CD4-positive, alpha-beta T cell treated with Interleukin-6 for 4 hours (primary cell): ENCODE measurements at places on chromosomes 16 and 17.

GRCh38 chr17:81429821-81430551, 34.7 kb downstream of the BAHCC1 start:
- DNase-seq: peak; percentile 14

GRCh38 chr16:66385415-66385814, 18.9 kb downstream of the CDH5 start:
- DNase-seq: no peak

DNA sequence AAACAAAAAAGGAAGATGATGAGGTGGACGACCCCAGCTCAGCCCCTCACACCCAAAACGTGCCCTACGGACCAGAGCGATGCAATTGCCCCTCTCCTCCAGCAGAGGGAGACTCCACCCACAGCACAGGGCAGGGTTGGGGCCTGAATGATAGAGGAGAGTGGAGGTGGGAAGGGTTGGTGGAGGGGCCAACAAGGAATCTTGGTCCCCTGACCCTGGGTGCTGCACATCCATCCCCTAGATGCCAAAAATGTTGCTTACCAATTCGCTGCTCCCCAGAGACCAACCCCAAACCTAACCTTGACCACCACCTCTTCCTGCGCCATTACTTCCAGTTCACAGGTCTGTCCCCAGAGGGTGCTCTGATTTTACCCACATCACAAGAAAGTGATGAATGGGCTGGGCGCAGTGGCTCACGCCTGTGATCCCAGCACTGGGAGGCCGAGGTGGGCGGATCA, 12.9 kb downstream of the P2RX5 start:
- peak; percentile 68 for DNase-seq

DNA sequence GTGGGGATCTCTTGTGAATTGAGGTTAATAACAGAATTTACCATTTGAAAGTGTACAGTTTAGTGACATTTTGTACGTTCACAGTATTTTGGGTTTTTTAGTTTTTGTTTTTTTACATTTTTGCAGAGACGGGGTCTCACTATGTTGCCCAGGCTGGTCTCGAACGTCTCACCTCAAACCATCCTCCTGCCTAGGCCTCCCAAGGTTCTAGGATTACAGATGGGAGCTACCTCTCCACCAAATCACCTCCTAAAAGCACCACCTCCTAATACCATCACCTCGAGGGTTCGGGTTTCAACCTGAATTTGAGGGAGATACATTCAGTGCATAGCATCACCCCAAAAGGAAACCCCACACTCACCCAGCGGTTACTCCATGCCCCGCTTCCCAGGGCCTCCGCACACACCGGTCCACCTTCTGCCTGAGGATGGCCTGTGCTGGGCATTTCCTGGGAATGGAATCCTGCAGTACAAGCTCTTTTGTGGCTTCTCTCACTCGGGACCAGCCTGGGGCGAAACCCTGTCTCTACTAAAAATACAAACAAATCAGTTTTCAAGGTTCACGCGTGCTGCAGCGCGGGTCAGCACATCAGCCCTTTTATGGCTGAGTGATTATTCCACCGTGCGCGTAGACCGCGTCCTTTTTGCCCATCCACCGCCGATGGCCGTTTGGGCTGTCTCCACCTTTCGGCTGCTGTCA, 182.7 kb upstream of the CIBAR2 start:
- no peak for DNase-seq
